ENCODE measurements at places on chromosomes 5 and 9.
A peak's percentile ranks its signal among the peaks of the same experiment; 100 is the strongest.

DNA sequence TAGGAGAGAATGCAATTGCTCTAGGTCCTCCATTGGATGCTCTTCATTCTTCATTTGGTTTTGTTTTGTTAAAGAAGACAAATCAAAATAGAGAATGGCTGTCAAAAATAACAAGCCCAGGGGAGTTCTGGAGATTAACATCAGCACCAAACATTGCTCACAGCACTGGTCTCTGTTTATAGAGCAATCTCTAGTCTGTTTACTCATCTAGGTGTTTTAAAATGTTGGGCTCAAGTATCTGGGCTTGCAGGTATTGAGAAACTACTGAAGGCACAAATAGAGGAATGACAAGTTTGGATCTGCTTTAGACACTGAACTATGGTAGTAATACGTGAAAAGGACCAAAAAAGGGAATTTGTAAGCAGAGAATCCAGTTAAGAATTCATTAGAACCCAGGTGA is 77.0 kb upstream of the TMC1 start:
- DNase-seq, result no peak

GRCh38 chr5:67620424-67621397 is 424.1 kb upstream of the CD180 start:
- DNase-seq, result no peak

- no peak for DNase-seq
Measured at GRCh38 chr9:136103651-136104487, 8.8 kb upstream of the NACC2 start.

GRCh38 chr5:140982083-140982716 is 15.9 kb downstream of the PCDHAC2 start:
- DNase-seq, result no peak

GRCh38 chr9:107020040-107020530 is 157.1 kb downstream of the ZNF462 start:
- DNase-seq, result peak; percentile 98

- DNase-seq, result no peak
Measured at GRCh38 chr5:131534974-131535373, 100.1 kb downstream of the RAPGEF6 start.

DNA sequence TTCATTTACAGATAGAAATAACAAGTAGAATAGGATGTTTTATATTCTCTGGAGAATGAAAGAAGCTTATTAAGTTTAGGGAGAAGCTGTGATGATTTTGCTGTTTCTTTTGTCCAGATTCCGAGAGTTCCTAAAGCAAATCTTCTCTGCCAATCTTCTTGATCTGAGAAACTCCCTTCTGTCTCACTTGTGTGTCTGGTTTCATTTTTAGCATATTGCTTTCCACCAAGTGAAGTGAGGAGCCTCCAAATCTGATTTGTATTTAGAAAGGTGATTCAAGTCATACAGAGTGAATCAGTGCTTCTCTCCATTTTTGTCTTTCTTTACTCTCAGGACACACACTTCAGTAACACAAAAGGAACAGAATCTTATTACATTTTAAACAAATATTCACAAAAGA is 48.4 kb downstream of the STX17 start:
- DNase-seq, result no peak

DNA sequence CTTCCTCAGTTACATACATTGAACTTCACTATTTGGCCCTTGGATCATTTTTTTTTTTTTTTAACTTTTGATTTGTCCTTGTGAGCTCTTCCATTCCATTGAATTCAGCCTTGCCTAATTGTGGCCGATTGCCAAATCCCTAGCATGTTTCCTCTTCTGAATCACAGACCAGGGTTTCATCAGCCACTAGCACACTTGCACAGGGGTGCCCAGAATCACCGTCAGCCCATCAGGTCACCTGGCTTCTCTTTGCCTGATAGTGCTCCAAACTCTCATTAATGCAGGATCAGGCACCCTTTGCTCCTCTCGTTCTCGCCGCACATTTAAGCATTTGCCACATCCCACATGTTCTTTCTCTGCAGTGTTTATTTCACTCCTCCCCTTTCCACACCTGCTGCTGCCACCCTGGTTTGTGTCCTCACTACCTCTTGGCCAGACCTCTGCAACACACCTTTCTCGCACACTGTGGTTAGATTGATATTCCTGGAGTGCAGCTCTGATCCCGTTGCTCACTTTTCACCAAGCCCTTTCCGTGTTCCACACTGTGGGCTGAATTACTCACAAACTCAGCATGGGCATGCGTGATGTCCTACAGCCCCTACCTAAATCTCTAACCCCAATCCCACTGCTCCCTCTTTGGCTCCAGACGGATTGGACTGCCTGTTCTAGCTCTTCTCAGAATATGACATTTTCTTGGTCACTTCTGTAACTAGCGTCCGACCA is 9.8 kb downstream of the PIK3R1 start:
- peak; percentile 74 for DNase-seq

DNA sequence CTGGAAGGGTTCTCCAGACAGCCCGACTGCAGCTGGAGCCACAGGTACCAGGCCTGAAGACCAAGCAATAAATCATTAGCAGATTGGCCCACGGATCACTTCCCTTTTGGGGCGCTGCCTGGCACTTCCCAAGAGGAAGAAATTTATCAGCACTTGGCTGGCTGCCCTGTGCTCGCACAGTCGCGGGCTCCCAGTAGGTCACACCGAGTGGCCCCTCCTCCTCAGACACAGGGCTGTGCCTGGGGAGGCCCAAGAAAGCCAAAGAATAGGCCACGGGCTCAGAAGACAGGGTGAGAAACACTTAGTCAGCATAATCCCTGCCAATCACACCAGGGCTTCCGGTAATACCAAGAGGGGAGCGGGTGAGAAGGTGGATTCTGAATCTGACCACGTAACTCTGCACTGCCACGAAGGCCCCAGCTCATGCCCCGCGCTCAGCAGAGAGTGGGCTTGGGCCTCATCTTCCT is 115.7 kb upstream of the MSX2 start:
- DNase-seq, result peak; percentile 80

- DNase-seq, result no peak
Measured at GRCh38 chr5:177981296-177982071, 14.6 kb downstream of the PROP1 start.

DNA sequence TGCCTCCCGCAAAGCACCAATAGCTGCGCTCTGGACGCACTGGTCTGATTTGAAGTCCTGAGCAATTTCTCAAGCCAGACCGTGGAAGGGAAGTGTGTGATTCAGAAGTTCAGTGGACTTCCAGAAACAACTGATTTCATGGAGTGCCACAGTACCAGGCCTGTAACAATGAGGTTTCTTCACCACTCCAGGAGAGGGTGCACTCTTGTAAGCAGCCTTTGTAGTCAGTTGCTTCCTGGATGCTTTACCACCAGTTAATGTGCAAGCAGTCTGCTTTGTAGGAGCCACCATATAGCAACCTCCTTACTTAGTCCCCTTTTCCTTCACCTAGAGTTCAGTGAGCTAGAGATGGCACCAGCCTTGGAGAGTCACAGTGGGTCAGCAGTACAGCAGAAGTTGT is 12.3 kb downstream of the CAAP1 start:
- no peak for DNase-seq

- DNase-seq, result no peak
Measured at GRCh38 chr5:122392224-122392623, 80.2 kb downstream of the SNCAIP start.

- no peak for DNase-seq
Measured at GRCh38 chr9:135789838-135790291, 87.9 kb downstream of the KCNT1 start.

- no peak for DNase-seq
Measured at GRCh38 chr9:85487872-85488271, 253.9 kb downstream of the AGTPBP1 start.

GRCh38 chr9:13627071-13627470 is 347.6 kb upstream of the MPDZ start:
- DNase-seq, result no peak

- DNase-seq, result no peak
Measured at GRCh38 chr5:82290908-82291307, 12.8 kb upstream of the RPS23 start.

DNA sequence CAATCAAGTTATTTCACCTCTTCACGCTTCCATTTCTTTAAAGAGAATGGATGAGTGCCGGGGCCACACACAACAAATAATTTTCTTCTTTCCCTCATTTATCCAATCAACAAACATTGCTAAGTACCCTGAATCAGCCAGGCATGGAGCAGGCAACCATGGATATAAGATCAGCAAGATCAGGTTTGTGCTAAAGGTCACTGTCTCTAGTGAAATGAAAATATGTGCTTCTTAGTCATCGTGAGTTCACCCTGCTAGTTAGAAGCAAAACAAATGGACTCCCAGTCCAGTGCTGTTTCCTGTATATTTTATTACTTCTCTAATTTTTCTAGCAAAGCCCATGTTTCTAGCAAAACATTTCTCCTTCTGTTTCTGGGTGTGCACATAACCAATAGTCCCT is 629.2 kb downstream of the BNC2 start:
- DNase-seq, result peak; percentile 36

DNA sequence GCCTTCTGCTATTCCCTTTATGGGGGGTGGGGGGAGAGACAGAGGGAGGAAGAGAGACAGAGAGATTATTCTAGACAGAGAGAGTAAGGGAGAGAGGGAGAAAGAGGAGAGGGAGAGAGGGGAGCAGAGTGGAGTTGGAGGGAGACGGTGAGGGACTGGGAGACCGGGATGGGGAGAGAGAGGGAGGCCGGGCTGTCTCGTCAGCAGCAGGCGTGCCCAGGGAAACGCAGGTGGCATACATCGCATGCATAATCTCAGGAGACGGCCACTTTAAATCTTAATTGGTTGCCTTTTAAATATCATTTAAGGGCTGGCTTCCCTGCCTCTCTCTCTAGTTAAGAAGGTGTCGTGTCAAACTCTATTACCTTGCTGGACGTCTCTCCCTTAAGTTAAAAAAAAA is 8.4 kb downstream of the IRX4 start:
- no peak for DNase-seq

GRCh38 chr9:109641372-109641659 is 138.7 kb upstream of the PALM2AKAP2 start:
- DNase-seq, result no peak

GRCh38 chr5:124260921-124261515 is 485.4 kb downstream of the ZNF608 start:
- no peak for DNase-seq

DNA sequence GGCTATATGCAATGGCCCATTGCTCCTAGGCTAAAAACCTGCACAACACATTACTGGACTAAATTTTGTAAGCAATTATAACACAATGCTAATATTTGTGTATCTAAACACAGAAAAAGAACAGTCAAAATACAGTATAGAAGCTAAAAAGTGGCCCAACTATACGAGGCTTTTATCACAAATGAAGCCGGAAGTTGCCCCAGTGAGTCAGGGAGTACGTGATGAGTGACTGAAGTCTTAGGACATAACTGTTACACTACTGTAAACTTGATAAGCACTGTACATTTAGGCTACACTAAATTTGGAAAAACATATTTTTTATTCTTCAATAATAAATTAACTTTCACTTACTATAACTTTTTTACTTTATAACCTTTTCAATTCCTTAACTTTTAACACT is 105.2 kb upstream of the PRR16 start:
- no peak for DNase-seq

- DNase-seq, result no peak
Measured at GRCh38 chr9:126233175-126233574, 93.5 kb upstream of the MVB12B start.

DNA sequence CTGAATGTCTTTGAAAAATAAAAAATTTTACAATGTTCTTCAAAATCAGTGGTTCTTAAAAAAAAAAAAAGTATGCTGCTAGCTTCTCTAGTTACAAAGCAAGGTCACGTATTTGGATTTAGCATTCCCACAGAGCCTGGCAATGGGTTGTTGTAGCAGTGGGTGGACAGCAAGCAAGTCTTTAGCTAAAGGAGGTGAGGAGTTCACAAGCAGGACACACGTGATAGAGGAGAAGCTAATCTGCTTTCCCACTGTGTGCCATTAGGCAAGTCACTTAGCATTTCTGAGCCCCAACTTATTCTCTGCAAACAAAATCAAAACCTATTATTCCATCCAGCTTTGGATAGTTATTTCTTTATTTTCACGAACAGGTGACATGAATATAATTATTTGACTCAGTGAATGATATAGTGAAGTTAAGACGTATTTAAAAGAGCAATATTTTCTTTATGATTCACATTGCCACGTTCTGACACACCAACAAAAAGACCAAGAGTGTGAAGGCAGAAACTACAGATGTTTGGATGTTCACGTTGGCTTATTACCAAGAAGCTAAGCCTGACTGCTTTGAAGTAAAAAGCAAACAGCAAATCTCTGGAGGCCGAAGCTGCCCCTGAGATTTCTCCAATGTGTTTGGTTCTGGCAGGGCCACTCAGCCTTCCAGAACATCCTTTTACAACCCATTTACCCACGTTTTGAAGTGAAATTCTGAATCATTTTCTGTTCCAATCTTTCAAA is 612.1 kb upstream of the CDH6 start:
- DNase-seq, result no peak

GRCh38 chr5:175195698-175196656 is 248.0 kb downstream of the DRD1 start:
- DNase-seq, result peak; percentile 33

DNA sequence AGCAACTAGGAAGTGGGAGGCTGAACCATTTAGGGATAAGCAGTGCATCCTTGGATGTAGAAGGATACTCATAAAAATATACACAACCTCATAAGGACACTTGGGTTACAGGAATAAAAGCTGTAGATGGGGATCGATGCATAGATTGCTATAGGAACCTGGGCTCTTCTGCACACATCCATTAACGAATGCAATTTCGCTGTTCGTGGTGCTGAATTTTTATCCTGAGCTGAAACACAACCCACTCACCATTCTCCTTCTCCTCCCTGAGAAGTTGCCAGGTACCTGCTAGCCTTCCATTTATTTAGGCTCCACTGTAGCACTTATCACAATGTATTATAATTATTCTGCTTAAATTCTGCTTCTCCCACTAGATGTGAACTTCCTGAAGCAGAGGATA is 320.6 kb upstream of the BRINP1 start:
- no peak for DNase-seq

- DNase-seq, result peak; percentile 37
Measured at GRCh38 chr9:72203205-72203803, 54.1 kb downstream of the GDA start.

DNA sequence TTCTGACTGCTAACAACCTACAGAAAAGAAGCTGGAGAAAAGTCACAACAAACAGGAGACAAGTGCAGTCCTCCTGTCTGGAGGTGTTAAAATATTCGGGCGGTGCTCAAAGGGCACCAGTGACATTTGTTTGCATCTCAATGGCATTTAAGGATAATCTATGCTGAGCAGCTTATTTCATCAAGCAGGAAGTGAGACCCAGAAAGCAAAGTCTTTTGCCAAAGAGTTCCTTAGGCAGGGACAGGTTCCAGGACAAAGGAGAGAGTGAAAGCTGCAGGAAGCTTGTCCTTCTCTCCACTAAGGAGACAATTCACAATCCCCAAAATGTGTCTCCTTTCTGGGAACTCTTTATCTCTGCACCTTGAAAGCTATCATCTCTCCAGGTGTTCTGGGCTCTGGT is 38.7 kb upstream of the CDK20 start:
- DNase-seq, result no peak

GRCh38 chr5:39138892-39139291 is 64.7 kb upstream of the RICTOR start:
- DNase-seq, result peak; percentile 16
